Activated T-helper 1 cell treated with anti-CD3 and anti-CD28 coated beads, Interleukin-2, amount 50 U/mL, for 16 hours (primary cell): ENCODE measurements at places on chromosomes 3 and 15.

GRCh38 chr3:102129760-102130608 is 280.7 kb downstream of the NFKBIZ start:
- DNase-seq: no peak

DNA sequence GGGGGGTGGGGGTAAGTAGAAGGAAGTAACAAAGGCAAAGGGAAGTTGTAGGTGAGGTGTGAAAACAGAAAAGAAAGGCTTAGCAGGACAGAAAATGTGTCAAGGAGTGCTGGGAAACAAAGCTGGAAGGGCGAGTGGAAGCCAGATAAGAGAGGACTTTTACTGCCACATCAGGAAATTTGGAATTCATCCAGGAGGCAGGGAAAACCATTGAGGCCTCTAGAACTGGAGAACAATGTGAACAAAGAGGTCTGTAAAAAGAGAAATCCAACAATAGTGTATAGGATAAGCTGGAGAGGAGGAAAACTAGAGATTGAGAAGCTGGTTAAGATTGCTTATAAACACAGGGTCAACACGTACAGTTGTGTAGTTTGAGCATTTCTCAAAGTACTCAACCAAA is 116.6 kb downstream of the NTRK3 start:
- DNase-seq: no peak

DNA sequence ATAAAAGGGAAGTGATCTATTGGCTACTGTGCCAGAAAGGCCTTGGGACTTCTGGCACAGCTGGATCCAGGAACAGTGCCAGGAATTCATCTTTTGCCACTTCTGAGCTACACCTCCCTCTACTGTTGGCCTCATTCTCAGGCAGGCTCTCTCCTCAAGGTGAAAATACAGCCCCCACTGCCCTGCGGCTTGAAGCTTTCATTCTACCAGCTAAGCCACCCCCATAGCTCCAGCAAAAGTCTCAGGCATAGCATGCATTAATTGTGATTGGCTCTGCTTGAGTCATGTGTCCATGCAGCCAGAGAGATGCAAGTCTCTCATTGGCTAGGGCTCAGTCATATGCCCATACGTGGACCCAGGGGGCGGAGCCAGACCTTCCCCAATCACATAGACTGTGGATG is 142.4 kb downstream of the TPRA1 start:
- no peak for DNase-seq

- no peak for DNase-seq
These were observed 7.9 kb upstream of the BCL2A1 start for GRCh38 chr15:79978655-79979514.

- no peak for DNase-seq
These were observed 19.8 kb upstream of the LYSMD4 start for GRCh38 chr15:99753066-99753465.

DNA sequence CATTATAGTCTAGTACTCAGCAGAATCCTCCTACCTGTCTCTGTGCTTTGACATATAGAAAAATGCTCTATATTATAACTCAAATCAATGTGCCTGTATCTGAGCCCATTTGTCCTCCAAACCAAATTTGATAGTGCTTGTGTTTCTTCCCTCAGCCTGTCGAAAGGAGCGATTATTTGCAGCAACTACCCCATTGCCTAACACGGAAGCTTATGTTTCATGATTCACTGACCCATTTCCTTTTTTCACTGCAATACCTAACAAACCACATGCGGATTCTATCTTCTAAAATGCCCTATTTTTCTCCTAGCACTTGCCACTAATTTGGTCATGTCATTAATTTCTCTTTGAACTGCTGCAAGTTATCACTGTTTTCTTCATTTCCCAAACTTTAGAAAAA is 1220.6 kb upstream of the CADM2 start:
- DNase-seq: no peak

DNA sequence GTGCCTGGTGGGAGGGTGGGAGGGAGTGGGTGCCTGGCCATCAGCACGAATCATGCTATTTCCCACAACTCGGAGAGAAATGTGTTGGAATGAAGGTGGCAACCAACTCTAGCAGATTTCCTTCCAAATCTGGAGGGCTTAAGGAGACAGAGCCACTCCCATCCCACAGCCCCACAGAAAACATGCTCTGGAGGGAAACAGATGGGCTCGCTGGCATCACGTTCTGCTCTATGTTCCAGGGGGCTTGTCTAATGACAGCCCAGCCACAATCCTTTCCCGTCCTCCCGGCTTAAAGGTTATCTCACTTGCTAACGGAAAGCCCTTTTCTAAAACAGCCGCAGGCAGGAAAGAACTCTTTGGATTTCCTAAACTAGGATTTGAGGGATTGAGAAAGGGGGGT is 65.3 kb downstream of the ADAMTS17 start:
- DNase-seq: no peak

DNA sequence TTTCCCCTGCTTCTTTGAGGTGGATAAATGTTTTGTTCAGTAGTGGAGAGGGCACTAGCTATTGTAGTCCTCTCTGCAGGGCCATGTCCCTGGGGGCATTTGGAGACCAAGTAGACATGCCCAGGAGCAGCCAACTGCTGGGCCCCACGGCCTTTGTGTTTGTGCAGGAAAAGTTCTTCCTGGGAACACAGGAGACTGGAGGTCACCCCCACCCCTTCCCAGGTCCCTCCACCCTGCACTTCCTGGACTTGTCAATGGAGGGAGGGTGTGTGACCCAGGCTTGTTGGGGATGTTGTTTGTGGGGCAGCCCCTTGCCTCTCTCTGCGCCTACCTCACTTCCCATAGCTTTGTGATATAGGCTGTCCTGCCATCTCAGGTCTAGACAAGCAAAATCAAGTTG is 317.0 kb upstream of the LRRFIP2 start:
- no peak for DNase-seq

- DNase-seq: no peak
These were observed 70.2 kb downstream of the FAM43A start for GRCh38 chr3:194755671-194756459.

DNA sequence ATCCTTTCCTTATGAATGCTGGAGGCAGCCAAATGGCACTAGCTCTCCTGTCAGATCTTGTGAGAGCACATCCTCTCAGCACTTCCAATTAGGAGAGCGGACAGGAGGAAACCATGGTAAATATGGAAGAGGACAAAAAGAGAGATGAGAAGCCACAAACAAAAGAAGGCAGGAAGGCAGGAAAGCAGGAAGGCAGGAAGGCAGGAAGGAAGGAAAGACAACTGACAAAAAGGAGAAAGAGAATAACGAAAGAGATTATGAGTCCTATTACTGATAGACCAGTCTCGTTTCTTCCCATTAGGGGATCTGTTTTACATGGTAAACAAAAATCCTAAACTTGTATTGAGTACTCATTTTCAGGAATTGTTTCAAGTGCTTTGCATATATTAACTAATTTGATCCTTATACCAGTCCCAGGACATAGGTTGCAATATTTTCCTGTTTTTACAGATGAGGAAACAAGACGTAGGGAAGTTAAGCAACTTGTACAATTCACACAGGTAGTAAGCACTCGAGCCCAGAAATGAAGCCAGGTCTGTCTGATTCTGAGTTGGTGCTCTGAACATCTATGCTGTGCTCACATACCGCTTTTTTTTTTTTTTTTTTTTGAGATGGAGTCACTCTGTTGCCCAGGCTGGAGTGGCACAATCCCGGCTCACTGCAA is 4.2 kb downstream of the BCL2A1 start:
- no peak for DNase-seq

DNA sequence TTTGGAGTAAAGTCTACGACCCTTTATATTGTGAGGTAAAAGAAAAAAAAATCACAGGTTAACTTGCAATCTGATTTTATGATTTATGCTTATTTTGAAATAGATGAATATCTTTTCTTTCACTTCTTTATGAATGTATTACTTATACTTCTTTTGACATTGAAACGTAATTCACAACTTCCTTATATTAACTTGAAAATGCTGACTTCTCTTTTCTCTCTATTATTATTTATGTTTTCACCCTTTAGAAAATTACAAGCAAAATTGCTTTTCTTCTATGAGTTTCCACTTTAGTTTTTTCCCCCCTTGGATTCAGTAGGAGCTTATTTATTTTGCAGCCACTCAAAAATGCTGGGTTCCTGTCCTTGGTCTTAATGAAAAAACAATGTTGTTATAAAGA is 25.4 kb downstream of the ACP3 start:
- no peak for DNase-seq

- DNase-seq: no peak
These were observed 24.1 kb upstream of the NOX5 start for GRCh38 chr15:68990231-68990991.

DNA sequence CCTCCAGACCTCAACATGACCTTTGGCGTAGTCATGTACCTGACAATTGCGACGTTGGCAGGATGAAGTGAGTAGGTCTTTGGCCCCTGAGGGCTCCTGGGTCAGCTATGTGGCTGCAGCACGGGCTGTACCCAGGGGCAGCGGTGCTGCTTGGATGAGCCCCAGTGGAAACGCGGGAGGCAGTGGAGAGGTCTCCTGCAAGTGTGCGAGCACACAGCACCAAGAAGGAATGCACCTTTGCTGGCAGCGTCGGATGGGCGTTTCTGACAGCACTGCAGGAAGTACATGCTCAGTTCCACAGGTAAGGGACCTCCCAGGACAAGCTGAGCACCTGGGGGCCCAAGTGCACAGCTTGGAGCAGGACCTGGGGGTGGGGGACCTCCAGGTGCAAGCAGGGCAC is 67.4 kb upstream of the UNC13C start:
- no peak for DNase-seq

- no peak for DNase-seq
These were observed 6.1 kb downstream of the ZIC1 start for GRCh38 chr3:147415286-147415685.

- DNase-seq: no peak
These were observed 5.0 kb downstream of the SLC12A8 start for GRCh38 chr3:125207507-125207906.

DNA sequence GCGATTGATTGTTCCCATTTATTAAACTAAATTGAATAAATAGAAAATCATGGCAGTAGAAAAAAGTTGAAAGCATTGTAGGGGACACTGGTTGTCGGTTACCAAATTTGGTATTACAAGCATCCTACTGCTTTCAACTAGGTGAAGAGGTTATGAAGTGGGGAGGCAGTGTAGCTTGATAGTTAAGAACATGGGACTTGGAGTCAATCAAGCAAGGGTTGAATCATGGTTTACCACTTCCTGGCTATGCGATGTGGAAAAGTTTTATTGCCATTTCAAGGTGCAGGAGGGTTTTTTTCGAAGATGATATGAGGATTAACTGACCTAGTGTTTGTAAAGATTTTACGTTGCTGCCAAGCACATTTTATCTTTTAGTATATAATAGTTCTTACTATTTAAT is 318.2 kb upstream of the KCNH8 start:
- DNase-seq: no peak

DNA sequence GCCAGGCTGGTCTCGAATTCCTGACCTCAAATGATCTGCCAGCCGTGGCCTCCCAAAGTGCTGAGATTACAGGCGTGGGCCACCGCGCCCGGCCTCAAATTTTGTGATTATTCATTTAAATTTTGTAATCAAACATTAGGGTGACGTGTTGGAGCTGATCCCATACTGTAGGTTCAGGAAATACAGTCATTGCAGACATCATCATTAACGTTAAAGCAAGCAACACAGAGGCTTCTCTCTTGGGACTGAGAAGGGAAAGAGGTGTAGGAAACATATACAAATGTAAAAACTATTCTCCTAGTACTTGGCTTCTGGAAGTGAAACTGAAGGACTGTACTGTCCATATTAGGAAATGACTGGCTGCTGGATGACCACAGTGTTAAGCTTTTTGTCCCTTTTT is 11.1 kb upstream of the ARID3B start:
- DNase-seq: no peak

DNA sequence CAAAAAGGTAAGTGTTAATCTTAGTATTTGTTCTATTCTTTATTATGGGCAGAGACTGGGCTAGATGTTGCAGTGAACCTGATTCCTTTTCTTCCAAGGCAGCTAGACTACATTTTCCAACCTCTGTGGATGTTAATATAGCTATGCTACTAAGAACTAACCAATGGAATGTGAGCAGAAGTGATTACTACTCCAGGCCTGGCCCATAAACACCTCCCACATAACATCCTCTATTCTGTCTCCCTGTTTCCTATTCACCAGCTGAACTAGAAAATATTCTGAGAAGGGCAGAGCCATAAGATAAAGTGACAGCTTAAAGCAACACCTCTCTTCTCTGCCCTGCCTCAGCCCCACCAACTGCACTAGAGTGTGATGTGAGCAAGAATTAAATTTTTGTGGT is 29.4 kb downstream of the CD200R1L start:
- DNase-seq: no peak

DNA sequence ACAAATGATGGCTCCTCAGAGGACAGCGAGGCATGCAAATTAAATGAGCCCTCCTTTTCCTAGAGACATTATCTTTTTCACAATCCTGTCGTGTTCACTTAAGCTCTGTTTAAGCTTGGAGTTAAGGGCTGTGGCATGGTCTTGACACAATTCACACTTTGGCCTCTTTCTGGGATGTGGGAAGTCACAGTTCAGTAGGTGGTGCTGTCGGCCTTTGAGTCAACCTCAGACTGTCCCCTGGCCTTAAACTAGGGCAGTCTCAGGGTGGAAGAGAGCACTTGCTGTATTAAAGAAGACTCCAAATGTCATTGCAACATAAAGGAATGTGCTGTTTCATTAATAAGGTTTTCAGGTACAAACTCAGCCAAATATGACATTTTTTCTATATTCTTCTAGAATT is 351.0 kb downstream of the MCTP2 start:
- no peak for DNase-seq

GRCh38 chr15:36924034-36924433 is 176.3 kb downstream of the MEIS2 start:
- no peak for DNase-seq

GRCh38 chr15:80744415-80744814 is 34.8 kb upstream of the CEMIP start:
- DNase-seq: no peak

DNA sequence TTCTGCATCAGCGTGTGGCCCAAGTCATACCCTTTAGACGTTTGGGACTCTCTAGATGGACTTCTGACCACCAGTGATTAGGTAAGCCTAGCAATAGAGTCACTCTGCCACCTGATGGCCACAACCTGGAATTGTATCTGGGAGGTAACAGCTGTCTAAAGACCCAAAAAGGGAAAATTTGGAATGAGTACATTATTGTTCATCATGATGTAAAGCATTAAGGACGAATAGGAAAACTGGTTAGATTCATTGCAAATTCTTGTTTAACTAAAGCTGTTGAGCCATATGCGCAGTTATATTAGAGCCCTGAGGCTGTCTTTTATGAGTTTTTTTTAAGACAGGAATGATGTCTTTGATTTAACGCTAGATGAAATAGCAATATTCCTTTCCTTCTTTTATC is 63.6 kb downstream of the FAM81A start:
- no peak for DNase-seq

- no peak for DNase-seq
These were observed 464.1 kb upstream of the TPRG1 start for GRCh38 chr3:188707381-188708288.

GRCh38 chr3:106206146-106206545 is 337.3 kb upstream of the CBLB start:
- no peak for DNase-seq

- DNase-seq: no peak
These were observed 88.2 kb downstream of the RPL39L start for GRCh38 chr3:187051066-187051465.
